ENCODE measurements at places on chromosomes 2 and 18. TPM values are rescaled to one million over a fixed set of nuclear protein-coding genes. Genes with fewer than 3 reads are reported as not detected.

GRCh38 chr2:230327418-230328154 is 593 bp downstream of the SP140L start:
- DNase-seq = no peak

DNA sequence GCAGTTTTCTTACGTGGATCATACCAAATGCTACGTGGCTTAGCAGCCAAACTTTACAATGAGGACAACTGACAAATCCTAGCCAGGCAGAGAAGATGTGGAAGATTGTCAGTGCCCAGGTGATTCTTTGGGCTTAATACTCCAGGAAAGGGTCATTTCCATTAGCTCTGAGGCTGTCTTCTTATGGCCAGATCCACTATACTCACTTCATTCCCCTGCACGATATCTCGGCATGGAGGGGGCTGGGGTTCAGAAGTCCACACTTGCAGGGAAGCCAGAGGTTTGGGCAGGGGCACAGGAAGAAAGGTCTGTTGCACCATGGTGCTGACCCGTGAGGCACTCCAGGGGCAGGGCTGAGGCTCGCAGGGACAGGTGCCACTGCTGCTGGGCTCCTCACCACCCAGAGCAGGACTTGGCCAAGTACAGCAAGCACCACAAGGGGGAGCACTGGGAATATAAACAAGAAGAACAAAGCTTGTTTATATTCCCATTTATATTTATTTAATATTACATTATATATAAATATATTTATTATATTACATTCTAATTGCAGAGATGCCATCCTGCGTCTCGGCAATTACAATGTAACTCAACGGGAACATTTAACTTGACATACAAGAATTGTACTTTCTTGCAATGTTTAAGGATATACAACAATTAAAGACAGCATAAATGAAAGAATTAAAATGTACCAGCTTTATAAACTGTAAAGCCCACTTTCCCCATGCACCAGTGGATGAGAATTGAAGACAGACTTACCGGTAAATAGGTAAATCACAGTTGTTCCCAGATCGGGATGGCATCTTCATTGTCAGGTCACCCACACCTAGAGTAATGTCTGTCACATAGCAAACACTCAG is 27.2 kb downstream of the CLUL1 start:
- no peak for DNase-seq

DNA sequence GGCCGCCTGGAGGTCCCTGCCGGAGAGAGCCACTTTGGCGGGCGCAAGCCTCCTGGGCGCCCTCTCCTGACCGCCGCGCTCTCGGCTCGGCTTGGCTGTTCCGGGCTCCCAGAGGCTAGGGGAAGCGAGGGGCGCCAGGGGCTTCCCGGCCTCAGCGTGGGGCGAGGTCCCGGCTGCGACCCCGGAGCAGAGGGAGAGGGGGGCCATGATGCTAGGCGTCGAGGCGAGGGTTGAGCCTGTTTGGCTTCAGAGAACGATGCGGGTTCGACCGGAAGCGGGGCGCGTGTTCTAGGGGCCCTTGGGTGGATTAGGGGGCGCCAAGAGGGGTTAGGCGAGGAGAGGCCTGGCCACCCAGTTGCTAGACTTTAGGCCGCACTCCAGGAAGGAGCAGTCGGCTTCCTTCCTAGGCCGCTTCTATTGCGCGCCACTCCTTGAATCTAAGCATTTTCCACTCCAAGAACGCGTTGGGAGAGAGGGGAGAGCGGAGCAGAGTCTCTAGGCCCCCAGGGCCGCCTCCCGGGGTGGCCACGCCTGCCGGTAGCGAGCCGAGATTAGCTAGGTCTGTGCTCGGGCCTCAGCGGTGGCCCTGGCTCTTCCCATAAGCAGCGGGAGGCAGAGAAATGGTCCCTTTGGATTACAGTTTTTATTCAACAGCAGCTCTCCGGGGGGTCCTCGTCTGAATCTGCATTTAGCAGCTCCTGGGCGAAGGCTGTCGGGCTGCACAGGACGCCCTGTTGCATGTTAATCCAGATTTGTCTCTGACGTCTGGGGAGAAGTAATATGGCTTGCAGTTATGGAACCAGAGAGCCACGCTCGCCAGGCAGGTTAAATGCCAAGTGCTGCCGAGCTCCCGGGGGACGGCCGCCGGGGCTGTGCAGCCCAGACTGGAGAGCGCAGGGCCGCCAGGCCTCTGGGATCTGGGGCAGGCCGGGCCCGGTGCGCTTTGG is 11.3 kb downstream of the MEIS1 start:
- DNase-seq = no peak

- DNase-seq = no peak
These were observed 640.7 kb upstream of the CRIM1 start for GRCh38 chr2:35714883-35715282.

DNA sequence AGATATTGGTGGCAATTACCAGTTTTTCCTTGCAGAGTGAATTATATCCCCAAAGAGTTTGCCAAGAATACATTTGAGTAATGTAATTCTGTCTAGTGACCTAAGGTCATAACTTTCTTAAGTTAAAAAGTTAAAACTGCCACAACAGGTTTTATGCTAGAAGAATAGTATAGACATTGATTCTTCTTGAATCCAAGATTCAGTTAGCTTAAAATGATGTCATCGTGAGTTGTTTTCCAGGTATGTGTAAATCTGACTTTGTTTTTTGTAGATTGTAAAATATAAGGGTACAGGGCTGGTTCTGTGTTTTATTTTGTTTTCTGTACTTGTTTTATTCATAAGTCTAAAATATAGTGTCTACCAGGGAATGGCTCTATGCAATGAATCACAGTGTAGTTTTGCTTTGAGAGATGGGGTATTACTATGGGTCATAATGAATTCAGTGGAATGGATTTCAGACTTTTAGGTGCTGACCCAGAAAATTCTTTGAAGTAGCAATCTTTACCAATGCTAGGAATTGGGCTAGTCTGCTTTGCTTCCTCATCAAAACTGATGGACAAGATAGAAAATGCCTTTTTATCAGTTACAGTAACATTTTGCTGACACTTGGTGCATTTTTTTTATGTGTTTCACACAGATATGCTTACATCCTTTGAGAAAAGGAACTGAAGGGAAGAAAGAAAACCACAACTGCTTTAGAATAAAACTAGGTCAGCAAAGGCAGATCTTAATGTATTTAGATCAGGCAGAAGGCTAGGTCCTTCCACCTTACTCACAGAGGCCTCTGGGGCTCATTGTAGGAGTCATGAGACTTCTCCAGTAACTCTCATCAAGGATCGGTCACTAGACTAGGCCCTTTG is 20.8 kb upstream of the MGAT5 start:
- no peak for DNase-seq

GRCh38 chr2:218149848-218150440 is 16.8 kb downstream of the CXCR1 start:
- no peak for DNase-seq

Gene CCDC93
- 22.0 TPM for total RNA-seq

GRCh38 chr2:11839916-11840315 is 93.5 kb downstream of the LPIN1 start:
- no peak for DNase-seq

Gene PFN4
- total RNA-seq = 1.3 TPM

GRCh38 chr2:88738271-88738670 is 46.8 kb downstream of the RPIA start:
- no peak for DNase-seq

Gene GPAT2
- total RNA-seq = not detected

DNA sequence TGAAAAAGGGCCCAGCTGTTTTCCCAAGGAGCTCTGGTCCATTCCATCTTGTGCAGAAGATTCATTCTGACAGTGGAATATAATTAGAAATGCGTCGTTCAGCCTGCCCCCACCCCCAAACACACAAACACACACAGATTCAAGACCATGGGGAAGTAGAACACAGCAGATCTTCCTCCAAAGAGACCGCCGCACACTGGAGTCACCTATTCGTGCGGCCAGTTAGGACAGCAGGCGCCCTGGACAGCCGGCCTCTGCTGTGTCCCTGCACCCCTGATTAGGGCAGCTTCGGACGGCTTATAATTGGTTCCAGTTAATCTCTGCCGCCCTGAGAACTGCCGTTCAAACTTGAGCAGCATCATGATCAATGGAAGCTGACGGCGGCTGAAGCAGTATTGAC is 116.0 kb downstream of the GBX2 start:
- DNase-seq = no peak

- no peak for DNase-seq
These were observed 149.4 kb upstream of the DCC start for GRCh38 chr18:52190631-52191030.

Gene ALPI
- total RNA-seq = not detected

GRCh38 chr18:32884543-32884942 is 111.7 kb upstream of the KLHL14 start:
- no peak for DNase-seq

- no peak for DNase-seq
These were observed 70.7 kb downstream of the TBC1D8 start for GRCh38 chr2:101080211-101081068.

Gene KLHL14
- not detected for total RNA-seq

DNA sequence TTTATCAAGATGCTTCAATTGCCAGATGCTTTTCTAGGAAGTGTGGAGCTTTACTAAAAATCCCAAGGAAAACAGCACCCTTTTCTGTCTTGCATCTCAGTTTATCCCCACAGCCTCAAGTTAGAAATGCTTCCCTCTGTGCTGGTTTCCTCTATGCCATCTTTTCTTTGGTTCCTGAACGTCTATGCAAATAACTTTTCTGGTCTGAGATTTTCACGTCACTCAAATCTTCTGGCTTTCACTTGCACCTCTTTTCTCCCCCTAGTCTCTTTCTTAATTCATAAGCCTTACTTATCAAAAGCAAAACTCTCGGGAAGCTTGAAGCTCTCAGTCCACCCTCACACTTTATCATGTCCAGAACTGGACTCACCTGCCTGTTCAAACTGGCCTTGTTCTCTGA is 33.9 kb downstream of the ARHGAP25 start:
- DNase-seq = no peak

DNA sequence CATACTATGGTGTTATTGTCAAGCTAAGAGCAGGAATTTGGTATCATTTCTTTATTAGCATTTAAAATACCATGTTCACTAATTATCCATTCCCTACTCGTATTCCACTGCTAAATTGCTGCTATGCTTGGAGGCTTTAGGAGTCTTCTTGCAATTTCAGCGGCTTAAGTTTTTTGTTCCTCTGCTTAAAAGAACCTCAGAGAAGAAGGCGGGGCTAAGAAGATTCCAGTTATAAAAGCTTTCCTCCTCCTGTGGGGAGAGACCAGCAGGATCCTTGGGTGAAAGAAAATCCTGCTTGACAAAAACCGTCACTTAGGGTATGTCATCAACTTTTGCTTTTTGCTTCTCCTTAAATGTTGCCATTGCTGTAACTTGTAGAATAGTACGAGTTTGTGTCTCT is at the start of gene TRPM8:
TRPM8 (plus strand) TSS at position 258 of the 400 bp plus-strand sequence. CDS start 9,165 bp downstream, outside the sequence.
- DNase-seq = no peak

- DNase-seq = no peak
These were observed 64.7 kb upstream of the RAB6C start for GRCh38 chr2:129914538-129915302.

Gene CRACDL
- total RNA-seq = 17.0 TPM

- DNase-seq = no peak
These were observed 335.0 kb upstream of the ACVR2A start for GRCh38 chr2:147509821-147510220.

- DNase-seq = no peak
These were observed 71.1 kb downstream of the LDLRAD4 start for GRCh38 chr18:13289481-13290205.

Gene SRD5A2
- not detected for total RNA-seq
